Right lung (tissue), 10 donors: ENCODE measurements at places on chromosomes 3 and 15. TPM values are rescaled to one million over a fixed set of nuclear protein-coding genes. Genes with fewer than 3 reads are reported as not detected.
A peak's percentile ranks its signal among the peaks of the same experiment; 100 is the strongest.

DNA sequence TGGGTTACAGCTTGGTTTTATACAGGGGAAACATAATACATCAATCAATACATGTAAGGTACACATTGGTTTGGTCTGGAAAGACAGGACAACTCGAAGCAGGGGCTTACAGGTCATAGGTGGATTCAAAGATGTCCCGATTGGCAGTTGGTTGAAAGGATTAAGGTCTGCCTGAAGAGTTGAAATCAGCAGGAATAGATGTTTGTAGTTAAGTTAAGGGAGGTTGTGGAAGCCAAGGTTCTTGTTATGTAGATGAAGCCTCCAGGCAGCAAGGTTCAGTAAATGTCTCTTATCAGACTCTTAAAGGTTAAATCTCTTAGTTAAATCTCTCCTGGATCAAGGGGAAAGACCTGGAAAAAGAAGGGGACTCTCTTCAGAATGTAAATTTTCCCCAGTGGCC is 58.4 kb upstream of the MINAR1 start:
- DNase-seq = no peak

DNA sequence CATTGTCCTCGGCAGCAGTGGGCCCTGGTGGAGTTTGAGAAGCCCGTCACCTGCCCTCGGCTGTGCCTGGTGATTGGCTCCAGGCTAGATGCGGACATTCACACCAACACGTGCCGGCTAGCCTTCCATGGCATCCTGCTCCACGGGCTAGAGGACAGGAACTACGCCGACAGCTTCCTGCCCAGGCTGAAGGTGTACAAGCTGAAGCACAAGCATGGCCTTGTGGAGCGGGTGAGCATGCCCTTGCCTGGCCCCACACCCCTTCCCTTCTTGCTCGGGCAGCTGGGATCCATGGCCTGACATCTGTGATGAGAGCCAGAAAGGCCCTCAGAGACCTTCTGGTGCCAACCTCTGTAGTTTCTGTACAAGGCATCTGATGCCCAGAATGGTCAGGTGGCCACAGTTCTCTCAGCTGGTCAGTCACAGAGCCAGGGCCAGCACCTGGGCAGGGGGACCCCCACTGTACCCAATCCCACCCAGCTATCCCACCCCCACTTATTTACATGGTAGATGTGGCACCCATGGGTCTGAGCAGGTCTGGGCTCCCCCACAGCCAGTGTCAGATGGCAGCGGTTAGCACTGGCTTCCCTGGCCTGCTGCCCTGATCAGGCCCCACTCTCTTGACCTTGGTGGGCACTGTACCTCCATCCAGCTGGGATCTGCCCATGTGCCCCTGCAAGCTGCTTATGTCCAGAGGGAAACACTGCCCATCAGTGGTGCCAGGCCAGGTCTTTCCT is 124.9 kb downstream of the DNAJB8 start:
- DNase-seq = no peak

GRCh38 chr15:75483106-75483505 is 31.6 kb upstream of the SIN3A start:
- no peak for DNase-seq

- peak; percentile 27 for DNase-seq
Observed at GRCh38 chr3:134594331-134594741, 56.5 kb downstream of the KY start.

DNA sequence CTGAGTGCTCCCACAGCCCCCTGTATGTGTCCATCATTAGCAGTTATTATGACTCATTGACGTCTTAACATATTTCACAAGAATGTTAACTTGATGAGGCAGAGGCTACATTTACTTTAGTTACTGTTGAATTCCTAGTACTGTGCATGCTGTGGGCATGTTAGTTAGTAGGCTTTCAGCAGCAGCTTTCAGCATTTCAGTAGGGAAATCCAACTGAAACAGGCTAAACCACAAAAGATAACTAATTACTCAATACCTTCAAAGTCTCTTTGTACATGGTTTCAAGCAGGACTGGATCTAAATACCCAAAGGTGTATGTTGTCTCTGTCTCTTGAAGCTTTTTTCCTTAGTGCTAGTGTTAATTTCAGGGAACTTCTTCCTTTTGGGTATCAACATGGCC is 229.9 kb upstream of the SUCLG2 start:
- no peak for DNase-seq

DNA sequence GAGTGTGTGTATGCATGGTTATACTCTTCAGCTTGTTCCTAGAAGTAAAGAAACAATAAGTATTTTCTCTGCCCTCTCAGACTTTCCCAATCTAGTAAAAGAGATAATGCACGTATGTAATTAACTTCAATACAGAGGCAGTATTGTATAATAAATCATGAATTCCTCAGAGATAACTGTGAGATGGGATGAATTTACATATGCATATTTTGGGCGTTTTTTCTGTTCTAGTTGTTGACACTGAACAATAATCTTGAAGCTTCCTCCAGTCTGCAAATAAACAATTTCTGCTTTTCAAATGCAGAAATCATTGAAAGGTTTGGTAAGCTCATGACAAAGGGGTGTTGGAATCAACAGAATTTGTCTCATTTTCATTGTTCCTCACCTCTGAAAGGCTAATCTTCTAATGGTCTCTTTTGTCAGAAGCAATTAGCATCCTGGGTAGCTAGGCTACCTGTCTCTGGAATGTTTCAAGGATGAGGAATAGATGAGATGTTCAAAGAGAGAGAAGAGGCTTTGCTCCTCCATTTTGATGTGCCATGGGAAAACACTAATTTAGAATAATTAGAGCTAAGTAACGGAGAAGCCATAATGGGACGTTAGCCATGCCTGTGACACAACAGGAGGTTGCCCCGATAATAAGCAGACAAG is 43.3 kb upstream of the SIAH2 start:
- DNase-seq = no peak

Gene TMEM212
- 2.6 TPM for polyA plus RNA-seq
